Effector CD4-positive, alpha-beta T cell (primary cell): ENCODE measurements at places on chromosomes 1 and 21.

DNA sequence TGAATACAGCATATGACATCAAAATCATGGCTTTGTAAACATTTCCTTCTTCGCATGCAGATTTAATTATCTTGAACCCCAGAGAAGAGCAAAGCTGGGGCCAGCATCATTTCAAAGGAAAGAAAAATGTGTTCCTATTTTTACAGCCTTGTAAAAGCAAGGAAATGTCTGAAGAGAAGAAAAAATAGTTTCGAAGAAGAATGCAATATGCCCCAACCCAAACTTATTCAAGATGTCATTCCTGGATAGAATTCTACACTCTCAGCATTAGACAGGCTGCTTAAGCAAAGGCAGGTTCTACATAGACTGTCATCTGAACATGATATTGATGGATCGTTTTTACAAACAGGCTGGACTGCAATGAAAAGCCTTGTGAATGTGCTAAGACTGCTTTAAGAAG is 900.8 kb downstream of the TTLL7 start:
- DNase-seq: no peak

DNA sequence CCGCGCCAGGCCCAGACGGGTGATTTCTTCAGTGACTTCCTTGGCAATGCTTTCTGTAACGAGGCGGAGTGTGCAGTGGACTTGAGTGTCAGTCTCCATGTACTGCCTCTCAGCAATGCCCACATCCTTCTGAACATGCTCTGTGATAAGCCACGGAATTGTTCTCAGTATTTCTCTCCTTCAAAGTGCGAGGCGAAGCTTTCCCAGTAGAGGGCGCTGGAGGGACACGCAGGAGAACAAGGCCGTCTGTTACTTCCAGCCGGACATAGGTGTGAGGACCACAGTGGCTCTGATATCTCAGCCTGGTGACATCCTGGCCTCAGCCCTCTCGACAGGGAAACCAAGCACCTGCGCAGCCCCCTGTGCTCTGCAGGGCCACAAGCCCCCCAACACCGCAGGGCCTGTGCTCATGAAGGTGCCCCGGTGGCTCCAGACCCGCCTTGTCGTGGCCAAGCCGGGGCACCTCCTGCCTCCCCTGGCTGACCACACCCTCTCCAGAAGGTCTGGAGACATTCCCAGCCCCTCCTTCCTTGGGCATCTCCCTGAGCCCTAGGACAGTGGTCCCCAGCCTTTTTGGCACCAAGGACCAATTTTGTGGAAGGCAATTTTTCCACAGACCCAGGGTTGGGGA is 46.1 kb upstream of the BACE2 start:
- peak; percentile 7 for DNase-seq

DNA sequence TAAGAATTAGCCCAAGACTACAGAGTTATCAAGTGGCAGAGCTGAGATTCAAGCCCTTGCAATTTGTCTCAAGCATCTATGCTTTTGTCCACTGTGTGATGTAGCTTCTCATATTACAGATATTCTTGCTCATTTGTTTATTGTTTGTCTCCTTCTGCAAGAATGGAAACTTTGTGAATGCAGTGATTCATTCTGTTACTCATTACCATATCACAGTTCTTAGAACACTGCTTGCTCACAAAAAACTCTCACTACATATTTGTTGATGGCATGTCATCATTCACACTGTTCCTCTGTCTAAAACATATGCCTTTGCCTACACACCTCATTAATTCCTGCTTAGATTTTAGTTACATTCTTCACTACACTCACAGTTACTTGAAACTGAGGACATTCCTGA is 1198.9 kb downstream of the PLA2G4A start:
- no peak for DNase-seq

DNA sequence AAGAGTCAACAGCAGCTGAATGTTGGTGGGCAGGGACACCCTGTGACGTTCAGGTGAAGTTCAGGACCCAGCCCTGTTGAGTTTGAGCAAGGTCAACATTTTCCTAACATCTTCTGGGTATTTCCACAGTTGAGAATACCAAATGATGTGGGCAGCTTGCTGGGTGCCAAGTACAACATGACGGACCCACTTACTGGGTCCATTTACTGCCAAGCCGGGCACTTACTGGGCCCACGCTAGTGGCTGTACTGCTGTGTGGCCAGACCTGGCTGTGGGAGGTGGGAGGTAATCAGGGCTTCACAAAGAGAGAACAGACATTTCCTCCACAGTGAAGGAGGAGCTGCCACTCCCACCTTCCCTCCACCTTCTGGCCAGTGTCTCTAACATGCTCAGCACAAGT is 99.2 kb downstream of the PSMG1 start:
- no peak for DNase-seq

GRCh38 chr1:183962903-183963302 is 74.6 kb downstream of the COLGALT2 start:
- DNase-seq: no peak

GRCh38 chr1:38489844-38490270 is 369.7 kb downstream of the RRAGC start:
- DNase-seq: peak; percentile 17
